ENCODE measurements at places on chromosomes 5 and 9. TPM values are rescaled to one million over a fixed set of nuclear protein-coding genes. Genes with fewer than 3 reads are reported as not detected.

DNA sequence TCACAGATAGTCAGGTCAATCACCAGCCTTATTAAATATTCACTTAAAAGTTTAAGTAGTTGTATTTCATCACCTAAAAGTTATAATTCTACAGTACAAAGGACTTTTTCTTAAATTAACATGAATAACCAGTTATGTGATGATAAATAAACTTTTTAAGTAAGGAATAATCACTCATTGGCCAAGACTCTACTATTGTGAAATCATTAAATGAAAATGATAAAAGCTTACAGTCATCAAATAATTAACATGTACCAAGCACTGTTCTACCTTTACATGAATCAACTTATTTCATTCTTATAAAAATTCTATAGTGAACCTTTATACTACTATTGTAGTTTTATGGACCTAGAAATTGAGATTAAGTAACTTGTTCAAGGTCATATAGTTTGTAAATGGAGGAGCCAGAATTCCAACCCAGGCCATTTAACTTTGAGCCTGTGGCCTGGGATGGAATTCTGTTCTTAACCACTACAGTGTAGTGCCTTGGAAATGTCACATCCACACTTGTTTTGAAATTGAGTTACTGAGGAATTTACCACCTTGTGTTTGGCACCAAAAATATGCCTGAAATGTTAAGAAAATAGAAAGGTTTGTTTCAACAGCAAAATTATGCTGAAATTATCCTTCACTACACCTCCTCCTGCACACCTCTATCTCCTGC, 32.8 kb upstream of the MSANTD3 start:
- DNase-seq, result no peak

DNA sequence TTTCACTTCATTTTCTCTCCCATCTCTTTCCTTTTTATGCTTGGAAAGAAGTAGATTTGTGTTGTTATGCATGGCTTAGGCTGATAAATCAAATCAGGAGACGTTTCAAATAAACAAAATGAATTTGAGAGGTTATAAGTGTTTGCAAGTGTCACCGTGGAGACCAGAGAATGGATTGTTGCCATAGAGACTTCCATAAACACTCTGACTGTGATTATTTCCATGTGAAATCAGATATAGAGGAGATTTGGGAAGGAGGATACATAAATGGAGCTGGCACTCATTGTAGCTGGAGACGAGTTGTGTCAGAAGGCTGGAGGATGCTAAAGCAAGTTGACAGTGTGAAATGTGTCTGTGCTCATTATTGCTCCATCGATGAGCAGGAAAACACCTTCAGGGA, 84.2 kb upstream of the PCSK1 start:
- no peak for DNase-seq

DNA sequence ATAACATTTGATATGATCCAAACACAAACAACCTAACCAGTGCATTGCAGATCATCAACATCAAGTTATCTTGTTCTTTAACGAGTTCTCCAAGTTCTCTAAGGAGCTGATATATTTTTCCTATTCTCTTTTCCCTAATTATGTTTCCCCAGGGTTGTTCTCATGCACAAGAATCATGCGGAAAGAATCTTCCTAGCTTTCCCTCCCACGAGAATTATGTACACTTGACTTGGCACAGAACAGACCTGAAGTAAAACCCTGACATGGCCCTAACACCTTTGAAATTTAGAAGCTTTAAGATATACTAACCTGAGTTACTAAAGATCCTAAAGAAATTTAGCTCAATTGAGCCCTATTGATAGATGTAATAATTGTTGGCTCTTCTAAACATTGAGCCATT, 110.7 kb upstream of the FST start:
- no peak for DNase-seq

DNA sequence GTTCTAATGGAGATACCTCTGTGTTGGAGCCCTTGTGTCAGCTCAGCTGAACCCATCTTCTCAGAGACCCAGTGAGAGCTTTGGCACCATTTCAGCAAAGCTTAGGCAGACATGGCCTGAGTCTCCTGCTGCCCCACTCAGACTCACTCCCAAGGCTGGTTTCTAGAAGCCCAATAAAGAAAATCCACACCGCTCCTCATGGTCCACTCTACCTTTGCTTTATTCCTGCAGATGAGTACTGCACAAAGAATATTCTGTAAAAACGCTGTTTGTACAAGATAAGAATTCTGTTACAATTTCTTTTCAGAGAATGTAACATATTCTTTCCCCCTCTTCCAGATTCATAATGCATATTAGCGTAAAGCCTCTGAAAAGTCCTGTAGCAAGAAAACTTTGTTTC, 129.3 kb downstream of the C5orf15 start:
- no peak for DNase-seq

- DNase-seq, result no peak
These were observed 52.5 kb downstream of the SPOCK1 start for GRCh38 chr5:137446615-137447014.

IFNA17 gene
- total RNA-seq, result not detected

FOXD1 gene
- 0.13 TPM for total RNA-seq

GRCh38 chr5:60521376-60522291, 178.3 kb downstream of the DEPDC1B start:
- DNase-seq, result no peak

DNA sequence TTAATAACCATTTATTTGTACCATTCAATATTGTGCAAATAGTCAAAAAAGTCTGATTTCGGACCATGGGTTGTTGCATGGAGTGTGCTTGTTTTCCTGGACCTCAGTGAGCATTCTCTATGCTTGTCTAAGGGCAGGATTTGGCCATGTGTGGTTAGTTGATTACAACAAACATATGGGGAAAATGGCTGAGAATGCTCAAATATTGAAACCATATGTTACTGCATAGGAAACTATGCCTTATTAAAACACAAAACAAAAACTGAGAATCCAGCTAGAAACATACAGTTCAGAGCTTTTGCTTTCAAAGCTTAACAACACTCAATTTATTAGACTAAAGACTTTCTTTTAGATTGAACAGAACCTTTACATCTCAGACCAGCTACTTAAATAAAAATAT, 928.3 kb downstream of the NR2F1-AS1 start:
- DNase-seq, result no peak

ARRDC1 gene
- total RNA-seq, result 70.3 TPM

- no peak for DNase-seq
These were observed 545.8 kb downstream of the CSNK1G3 start for GRCh38 chr5:124057724-124058231.

DNA sequence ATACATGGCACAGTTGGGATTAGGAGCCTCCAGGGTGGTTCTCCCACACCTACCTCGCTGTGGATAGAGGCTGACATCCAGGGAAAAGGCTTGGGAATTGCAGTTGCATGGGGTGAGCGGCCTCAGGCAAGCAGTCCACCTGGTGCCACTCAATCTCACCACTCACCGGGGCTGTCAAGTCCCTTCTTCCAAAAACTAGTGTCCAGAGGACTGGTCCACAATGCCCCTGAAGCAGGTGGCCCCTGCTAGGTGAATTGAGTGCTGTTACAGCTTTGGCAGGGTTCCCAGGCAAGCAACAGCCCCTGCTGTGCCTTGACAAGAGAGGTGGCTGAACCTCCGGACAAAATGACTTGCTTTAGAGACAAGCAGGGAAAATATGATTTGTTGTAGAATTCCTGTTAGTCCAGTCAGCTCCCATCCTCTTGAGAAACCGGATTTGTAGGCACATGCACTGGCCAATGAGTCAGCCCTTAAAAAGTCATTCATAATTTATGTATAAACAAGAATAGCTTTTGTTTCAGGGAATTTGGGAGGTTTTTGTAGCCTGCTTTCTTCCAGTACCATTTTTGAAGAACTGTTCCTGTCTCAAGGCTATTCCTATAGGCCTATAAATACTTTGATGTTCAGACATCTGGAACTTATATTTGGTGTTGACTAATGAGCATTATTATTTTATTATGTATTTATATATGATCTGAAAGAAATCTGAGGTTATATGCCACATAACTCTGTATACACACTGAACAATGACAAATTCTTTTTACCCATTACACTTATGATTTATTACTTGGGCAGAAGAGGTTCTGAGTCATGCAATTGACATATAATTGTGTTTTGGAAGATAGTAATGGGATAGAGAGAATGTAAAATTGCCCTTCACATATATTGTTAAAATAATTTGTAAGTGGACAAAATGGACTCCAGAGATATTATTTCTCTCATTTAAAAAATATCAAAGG, 411.1 kb downstream of the ACTL7B start:
- no peak for DNase-seq

- no peak for DNase-seq
These were observed 151.3 kb upstream of the TRPC7 start for GRCh38 chr5:136516637-136517036.

ADAMTSL1 gene
- total RNA-seq, result not detected

Measured in activated T-helper 1 cell treated with anti-CD3 and anti-CD28 coated beads, Interleukin-12 subunit alpha, Interleukin-12 subunit beta, Interleukin-2, Interleukin-4 antibody, amounts not matched to agents 30 ng/mL and 10 ng/mL and 1 ng/mL, durations not matched to agents 14 hours and 24 hours and 36 hours (primary cell).